ENCODE measurements at places on chromosomes 13 and 19.

DNA sequence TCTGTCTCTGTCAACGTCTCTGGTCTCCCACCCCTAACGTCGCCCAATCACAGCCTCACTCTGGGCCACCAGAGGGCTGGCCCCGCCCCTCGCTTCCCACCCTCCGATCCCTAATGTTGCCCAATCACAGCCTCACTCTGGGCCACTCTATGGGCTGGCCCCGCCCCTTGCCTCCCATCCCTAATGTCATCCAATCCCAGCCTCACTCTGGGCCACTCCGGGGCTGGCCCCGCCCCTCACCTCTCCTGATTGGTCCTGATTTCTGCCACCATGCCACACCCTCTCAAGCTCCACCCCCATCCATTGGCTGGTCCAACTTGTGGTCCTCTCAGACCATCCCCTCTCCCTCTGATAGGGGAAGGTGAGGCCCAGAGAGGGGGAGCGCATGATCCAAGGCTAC, 24.9 kb downstream of the CELF5 start:
- no peak for DNase-seq

DNA sequence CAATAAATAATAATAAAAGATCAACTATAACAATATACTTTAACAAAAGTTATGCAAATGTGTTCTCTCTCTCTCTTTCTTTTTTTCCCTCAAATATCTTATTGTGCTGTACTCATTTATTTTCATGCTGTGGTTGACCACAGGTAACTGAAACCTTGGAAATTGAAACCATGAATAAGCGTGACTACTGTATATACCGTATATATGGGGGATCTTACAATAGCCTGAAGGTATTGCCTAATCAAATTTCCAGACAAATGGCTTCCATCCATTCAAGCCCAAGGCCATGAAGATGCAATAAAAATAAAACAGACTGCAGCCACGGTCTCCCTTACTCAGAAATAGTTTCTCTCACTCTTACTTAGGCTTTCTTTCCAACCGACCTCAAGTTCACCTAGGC, 98.3 kb downstream of the SLITRK6 start:
- DNase-seq: no peak

DNA sequence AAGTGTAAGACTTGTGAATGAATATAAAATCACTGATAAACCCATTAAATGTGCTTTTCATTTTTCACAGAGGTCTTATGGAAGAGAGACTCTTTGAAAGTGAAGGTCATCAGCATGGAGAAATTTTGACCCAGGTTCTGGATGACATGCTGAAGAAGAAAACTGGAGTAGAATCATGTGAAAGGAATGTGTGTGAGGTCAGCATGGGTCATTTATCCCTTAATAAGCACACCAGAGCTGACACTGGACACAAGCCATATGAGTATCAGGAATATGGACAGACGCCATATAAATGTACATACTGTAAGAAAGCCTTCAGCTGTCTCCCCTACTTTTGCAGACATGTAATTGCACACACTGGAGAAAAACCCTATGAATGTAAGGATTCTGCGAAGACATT, 29.0 kb downstream of the ZNF20 start:
- DNase-seq: no peak

DNA sequence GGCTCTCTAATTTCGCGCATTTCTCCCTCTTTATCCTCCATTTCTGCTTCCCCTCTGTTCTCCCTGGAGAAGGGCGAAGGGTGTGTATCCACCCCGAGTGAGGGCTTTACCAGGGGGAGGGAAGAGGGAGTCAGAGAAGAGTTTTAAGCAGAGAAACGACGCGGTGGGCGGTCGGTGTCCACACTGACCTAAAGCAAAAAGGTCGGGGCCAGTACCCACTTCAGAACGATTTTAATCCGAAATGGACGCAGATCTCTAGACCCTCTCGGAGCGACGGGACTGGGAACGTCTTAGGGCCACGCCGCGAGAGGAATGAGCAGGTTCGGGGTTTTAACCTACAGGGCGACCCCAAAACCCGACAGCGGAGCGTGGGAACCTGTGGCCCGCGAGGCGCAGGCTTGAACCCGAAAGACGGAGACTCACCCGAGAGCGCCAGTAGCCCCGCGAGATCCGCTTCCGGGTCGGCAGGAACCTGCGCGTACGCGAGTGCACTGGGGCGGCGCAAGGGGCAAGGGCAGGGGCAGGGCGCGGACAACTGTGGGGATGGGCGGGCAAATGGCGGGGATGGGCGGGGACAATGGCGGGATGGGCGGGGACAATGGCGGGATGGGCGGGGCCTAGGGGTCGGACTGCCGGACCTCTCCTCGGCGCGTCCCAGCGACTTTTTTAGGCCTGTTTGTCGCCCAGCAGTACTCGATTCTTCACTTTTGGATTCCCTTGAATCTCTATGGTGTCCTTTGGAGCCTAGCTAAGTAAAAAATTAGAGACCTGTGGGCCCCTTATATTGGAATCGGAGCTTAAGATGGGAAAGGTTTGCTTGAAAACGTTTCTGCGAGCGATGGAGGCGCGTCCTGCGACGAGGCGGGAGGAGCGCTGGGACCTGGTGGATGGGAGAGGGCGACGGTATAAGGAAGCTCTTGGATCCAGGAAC, at the start of gene ZNF677:
Gene ZNF677 (minus strand): TSS at position 463 of the 931 bp plus-strand sequence. CDS start 3,323 bp downstream, outside the sequence.
- peak; percentile 72 for DNase-seq

DNA sequence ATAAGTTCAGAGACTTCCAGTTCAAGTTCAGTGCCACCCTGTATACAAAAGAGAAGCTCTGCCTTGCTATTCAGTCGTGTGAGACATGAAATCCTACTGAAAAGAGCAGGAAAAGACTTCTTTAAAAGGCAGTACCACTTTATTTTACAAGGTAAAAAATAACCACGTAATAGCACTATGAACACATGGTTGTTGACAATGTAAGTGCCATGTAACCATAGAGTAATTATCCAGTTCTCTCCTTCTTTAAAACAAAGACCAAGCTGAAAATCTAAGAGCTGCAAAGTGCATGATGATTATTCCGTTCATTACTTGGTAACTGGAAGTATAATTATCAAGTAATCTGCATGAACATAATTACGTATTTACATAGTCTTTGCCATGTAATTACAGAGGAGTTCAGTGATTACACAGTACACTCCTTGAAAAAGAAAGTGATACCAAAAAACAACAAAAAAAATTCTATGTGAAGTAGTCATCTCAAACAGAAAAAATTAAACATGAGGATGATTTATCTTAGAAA, 288.7 kb downstream of the EFNB2 start:
- no peak for DNase-seq

DNA sequence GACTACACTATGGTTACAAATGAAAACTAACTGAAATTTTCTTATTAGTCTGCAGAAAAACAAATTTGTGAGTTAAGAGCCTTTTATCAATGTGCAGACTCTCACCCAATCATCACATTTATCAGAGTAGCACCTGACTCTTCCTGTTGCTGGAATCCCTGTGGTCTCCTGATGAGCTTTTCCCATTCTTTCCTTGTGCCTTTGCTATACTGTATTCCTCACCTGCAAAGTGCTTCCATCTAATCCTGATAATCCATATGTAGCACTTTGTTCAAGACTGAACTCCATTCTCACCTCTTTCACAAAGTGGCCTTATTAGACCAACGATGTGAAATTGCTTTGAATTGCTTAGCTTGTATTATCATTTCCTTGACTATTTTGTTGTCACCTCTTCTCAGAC, 225.3 kb downstream of the LHFPL6 start:
- DNase-seq: no peak

All from stimulated activated CD8-positive, alpha-beta memory T cell treated with anti-CD3 and anti-CD28 coated beads, Interleukin-12 subunit alpha, Interleukin-12 subunit beta, amount 100 ng/mL, for 4 hours (primary cell).